ENCODE measurements at places on chromosomes 7 and 10.

DNA sequence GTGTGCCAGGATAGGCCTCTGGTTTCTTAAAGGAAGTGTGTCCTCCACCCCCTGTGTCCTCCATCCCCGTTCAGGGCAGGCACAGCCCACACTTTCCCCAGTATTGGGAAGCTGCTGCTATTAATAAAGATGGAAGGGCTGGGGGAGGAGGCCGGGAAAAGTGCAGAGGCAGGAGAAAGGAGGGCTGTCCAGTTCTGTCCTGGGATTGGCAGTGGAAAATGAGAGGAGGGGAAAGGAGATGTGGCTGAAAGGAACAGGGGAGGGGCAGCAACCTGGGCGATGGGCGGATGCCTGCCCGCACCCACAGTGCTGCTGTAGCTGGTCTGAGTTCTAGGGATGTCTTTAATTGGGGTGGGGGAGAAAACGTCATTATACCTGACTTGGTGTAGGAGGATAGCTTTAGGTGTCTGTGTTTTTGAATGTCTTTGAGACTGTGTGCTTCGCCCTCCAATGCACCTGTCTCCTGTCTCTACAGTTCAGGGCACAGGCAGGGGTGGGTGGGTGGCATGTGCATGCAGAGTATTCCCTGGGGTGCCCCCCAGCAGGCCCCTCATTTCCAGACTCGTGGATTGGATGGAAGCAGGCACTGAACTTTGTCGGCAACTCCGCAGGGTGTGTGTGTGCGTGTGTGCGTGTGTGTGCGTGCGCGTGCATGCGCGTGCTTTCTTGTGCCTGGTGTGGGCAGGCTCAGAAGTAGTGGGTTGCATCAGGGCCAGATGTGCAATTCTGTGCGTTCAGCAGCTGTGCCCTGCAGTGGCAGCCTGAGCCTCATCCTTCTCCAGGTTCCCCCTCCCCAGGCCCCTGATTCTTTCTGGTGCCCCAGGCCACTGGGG lies 2.5 kb downstream of the TRIM8 start:
- DNase-seq, result peak; percentile 76

DNA sequence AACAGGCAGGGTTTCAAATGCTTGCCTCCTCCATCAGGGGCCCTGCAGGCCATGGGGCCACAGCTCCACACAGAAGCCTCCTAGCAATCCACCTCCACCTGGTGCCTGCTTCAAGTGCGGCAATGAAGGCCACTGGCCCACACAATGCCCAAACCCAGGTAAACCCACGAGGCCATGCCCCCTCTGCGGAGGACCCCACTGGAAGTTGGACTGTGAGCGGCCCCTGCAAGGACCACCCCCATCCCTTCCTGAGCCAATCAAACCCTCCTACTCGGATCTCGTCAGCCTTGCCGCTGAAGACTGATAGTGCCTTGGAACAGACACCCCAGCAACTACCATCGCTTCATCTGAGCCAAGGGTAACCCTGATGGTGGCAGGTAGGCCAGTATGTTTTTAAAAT lies 63.1 kb downstream of the LRRC17 start:
- DNase-seq, result no peak

DNA sequence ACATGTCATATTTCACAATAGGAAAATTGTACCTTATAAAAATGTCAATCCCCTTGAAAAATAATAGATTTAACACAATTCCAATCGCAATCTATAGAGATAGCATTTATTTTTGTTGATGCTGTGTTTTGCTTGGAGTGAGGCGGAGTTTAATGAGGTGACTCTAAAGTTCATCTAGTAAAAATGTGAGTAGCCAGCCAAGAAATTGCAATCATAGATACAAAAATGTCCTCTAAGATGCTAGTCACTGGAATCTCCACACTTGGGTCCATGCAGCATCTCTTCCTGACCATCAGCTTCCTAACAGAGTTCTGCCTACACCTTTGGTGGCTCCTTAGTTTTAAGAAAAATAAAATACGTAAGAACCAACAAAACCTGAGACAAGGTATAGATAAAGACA lies 44.9 kb downstream of the GLI3 start:
- DNase-seq, result no peak

- peak; percentile 14 for DNase-seq
Observed at GRCh38 chr7:585229-585711, 65.6 kb upstream of the PDGFA start.

- no peak for DNase-seq
Observed at GRCh38 chr7:112896026-112896601, 105.9 kb upstream of the TMEM168 start.

- no peak for DNase-seq
Observed at GRCh38 chr7:4227105-4228010, 454.7 kb upstream of the FOXK1 start.

GRCh38 chr10:36840788-36841187 lies 284.6 kb upstream of the ANKRD30A start:
- no peak for DNase-seq

- DNase-seq, result no peak
Observed at GRCh38 chr7:81186691-81187090, 267.8 kb upstream of the SEMA3C start.

DNA sequence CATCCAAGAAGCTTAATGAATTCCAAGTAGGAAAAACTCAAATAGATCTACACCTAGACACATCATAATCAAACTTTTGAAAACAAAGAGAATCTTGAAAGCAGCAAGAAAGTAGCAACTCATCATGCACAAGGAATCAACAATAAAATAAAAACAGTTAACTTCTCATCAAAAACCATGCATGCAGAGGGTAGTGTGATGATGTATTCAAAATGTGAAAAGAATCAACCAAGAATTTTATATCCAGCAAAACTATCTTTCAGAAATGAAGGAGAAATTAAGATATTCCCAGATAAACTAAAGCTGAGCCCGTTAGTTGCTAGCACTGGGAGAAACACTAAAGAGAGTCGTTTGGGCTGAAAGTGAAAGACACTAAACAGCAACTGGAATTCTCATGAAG lies 4.3 kb upstream of the PARP12 start:
- DNase-seq, result no peak

- DNase-seq, result no peak
Observed at GRCh38 chr7:16318989-16319915, 102.1 kb downstream of the CRPPA start.

DNA sequence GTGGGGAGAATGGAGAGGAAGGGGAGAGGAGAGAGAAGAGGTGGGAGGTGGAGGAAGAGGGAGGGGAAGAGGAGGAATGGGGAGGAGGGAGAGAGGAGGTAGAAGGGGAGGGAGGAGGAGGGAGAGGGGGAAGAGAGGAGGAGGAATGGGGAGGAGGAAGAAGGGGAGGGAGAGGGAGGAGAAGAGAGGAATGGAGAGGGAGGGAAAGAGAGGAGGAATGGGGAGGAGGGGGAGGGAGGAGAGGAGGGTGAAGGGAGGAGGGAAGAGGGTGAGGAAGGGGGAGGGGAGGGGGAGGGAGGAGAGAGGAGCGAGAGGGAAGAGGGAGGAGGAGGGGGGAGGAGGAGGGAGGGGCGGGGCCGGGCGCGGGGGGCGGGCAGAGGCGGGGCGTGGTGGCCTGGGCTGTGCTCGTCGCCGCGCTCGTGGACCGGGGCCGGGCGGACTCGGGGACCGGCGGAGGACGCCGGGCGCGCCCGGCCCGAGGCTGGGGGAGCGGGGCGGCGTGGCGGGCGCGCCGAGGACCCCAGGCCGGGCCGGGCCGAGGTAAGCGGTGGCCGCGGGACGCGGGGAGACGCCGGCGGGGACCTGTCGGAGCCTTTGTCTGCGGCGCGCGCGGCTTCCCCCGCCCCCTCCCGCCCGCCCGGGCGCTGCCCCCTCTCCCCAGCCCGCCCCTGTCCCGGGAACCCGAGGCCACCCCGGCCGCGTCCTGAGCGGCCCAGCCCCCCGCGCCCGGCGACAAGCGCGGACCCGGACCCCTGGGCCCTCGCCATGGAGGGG lies at the start of gene SLC29A4:
SLC29A4 (plus strand) TSS at position 401 of the 774 bp plus-strand sequence. CDS start 4,874 bp downstream, outside the sequence.
- DNase-seq, result no peak

- DNase-seq, result no peak
Observed at GRCh38 chr10:21599582-21599981, 65.5 kb downstream of the MLLT10 start.

GRCh38 chr7:39417642-39418041 lies 148.6 kb upstream of the YAE1 start:
- no peak for DNase-seq

DNA sequence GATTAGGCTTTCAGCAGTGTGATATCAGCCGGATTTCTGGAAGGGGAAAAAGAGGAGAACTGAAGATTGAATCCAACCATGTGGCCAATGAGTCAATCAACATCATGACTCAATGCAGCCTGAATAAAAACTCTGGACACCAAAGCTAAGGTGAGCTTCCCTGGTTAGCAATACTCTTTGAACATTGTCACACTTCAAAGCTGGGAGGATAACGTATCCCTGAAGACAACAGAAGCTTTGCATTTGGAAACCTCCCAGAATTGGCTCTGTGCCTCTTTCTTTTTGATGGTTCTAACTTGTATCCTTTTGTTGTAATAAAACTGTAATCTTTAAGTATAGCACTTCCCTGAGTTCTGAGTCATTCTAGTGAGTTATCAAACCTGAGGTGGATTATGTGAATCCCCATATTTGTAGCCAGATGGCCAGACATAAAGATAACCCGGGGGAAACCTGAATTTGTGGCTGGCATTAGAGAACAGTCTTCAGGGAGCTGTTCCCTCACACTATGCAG lies 284.4 kb downstream of the IPMK start:
- DNase-seq, result no peak

DNA sequence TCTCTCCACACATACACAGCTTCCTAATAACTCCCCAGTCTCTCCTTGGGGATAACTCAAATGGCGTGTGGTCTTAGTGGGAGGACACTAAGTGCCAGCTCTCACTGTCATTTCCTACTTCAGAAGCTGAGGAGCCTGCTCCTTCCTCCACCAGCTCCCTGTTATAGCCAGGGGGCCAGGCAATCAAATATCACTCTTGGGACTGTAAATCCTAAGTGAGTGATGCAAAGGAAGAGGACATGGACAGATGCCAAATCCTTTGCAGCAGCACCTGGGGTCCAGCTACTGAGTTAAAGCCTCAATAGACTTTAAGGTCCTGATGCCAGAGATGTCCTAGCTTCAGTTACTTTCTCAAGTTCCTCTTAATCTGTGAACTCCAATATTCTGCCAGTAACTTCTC lies 34.1 kb downstream of the SEM1 start:
- no peak for DNase-seq

DNA sequence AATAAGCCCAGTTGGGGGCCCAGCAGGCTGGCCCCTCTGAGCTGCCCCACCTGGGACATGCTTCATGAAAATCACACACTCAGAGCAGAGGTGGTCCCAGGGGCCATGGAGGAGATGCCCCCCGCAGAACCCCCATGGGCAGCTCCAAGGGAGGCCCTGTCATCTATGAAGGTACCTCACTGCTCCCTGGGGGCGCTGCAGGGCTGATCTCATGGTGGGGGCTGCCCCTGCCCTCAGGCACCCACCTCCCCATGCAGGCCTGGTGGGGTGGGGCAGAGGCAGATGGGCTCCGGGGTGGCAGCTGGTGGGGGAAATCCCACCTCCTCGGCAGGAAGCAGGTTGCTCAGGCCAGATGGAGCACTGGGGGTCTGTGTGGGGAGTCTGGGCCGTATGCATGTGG lies 60.5 kb downstream of the YKT6 start:
- DNase-seq, result no peak

DNA sequence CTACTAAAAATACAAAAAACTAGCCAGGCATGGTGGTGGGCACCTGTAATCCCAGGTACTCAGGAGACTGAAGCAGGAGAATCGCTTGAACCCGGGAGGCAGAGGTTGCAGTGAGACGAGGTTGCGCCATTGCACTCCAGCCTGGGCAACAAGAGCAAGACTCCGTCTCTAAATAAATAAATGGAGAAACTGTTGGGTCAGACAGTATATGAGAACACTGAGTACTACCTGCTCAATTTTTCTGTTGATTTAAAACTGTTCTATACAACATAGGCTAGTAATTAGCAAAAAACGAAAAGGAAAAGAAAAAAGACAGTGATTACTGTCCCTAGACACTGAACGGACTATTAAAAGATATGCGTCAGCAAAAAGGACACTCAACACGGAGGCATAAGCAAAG lies 26.7 kb downstream of the GFRA1 start:
- DNase-seq, result no peak

DNA sequence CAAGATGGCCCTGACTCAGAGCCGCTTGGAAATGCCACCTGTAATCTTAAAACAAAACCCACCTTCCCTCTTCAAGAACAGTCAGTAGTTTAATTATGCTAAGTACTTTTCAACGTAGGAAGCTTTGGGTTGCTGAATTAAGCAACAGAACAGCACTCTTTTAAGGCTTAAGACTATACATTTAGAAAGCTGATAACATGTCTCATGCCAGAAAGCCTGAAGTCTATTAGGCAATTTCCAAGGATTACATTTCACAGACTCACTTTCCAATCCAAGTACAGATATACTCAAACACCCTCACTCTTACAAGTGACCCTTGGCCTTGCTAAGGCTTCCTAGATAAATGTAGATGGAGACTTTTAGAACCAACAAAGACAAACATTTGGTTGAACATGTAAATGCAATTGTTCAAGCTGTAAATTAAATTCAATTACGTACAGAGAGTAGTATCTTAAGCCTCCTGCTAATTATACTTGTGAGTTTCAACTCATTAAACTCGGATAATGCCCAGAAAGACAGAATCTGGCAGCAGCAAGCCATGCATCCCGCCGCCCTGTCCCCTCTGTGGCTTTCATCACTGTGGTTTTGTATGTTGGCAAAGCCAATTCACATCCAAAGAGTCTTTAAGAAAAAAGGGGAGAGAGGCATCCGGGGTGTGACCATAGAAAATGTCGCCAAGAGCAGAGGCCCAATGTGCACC lies 283.1 kb upstream of the NRP1 start:
- peak; percentile 60 for DNase-seq

DNA sequence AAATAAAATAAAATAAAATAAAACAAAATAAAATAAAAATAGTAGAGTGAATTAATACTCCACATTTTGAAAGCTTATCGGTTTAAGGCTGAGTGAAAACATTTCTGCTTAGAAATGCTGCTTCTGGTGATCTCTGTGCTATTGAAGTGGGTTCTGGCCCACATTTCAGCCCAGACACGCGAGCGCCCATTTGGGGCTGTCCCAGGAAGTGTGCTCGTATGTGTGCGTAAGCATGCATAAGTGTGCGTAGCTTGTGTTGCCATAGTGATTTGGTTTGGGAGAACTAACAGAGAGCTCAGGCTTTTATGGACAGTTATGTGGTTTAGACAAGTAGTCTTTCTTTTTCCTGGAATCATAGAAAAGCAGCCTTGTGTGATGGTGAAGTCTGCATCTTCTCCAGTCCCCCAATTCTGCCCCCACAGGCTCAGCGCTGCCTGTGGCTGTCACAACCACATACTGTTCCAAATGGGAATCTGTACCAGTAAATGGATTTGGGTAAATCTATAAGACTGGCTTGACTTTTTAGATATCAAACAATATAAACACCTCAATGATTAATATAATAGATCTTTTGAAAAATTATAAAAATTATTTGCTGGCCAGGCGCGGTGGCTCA lies 29.8 kb upstream of the PURB start:
- peak; percentile 65 for DNase-seq

GRCh38 chr10:30436191-30436611 lies 2.2 kb downstream of the MAP3K8 start:
- peak; percentile 38 for DNase-seq

DNA sequence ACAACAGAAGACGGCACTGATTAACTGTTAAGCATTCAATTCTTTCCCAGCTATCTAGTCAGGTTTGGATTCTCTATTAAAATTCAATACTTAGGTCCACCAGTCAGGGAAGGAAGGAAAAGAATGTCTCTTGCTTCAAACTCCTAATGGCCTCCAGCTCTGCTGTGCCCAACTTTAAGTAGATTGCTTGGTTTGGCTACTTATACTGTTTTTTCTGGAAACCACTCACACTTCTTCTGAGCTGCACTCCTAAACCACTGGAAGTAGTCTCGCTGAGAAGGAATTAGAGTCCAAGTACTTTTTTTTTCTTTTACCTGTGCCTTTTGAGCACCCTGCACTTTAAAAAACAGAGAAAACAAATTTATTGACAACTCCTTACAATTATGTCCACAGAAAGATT lies 26.7 kb upstream of the COL1A2 start:
- DNase-seq, result no peak

All from MV-4-11 (cell line).